NCI-H187 treated with DMSO at 0.1 percent for 48 hours (cell line): ENCODE measurements at places on chromosomes 13 and 19.

GRCh38 chr13:43694146-43694664 lies 92.6 kb downstream of the ENOX1 start:
- DNase-seq, result no peak

DNA sequence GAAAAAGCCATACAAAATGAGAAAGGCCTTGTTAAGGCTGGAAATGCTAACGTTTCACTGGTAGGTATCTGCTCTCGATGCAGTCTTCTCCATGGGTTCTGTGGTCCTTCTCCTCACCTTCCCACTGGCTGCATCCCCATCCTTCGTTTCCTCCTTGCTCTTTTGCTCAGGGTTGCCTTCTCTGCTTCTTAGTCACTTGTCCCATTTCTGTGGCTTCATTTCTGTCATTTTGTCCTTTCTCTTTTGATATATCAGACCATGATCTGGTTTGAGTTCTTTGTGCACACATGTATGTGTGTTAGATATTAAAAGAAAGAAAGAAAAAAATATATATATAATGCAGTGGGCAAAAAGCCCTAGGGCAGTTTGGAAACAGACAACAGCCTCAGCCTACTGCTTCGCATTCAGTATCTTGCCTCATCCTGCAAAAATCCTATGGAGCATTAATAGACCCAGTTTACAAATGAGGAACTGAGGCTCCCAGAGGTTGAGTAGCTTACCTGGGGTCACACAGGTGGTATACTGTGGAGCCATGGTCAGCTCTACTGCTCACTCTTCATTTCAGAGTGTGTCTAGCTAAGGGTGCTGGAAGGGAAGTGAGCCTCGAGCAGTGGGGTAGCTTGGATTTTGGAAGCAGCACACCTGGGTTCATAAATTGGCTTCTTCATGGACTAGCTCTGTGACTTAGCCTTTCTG lies 57.6 kb upstream of the MEDAG start:
- DNase-seq, result no peak

- DNase-seq, result no peak
Measured at GRCh38 chr13:49265822-49266221, 18.1 kb downstream of the CDADC1 start.

DNA sequence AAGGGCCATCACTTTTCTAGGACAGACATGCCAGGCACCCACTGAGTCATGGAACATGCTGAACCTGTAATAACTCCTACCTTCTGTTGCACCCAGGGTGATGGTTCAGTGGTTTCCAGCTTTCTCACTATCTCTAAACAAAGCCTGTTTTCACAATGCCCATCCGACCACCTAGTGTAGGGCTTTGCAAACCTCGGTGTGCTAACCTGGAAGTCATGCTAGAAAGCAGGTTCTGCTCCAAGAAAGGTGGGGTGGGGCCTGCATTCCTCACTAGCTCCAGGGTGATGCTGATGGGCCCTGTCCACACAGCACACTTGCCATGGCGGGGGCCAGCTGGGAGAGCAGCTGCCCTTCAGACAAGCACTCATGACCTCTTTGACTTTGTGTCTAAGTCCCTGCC lies 43.4 kb downstream of the COL4A2 start:
- DNase-seq, result no peak

DNA sequence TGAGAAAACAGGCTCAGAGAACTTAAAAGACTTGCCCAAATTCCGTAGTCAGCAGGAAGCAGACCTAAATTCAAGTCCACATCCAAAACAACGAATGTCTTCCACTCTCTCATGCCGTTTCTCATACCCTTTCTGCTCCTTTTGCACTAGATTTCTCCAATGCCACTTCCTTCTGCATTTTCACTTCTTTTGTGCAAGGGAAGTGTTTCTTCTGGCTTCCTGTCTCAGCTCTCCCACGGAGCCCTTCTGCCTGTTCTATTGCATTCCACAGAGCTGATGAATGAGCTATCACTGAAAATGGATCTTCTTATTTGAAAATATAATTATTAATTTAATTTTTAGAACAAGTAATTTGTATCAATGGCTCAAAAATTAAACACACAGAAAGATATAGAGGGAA lies 56.1 kb upstream of the STK24 start:
- DNase-seq, result no peak

DNA sequence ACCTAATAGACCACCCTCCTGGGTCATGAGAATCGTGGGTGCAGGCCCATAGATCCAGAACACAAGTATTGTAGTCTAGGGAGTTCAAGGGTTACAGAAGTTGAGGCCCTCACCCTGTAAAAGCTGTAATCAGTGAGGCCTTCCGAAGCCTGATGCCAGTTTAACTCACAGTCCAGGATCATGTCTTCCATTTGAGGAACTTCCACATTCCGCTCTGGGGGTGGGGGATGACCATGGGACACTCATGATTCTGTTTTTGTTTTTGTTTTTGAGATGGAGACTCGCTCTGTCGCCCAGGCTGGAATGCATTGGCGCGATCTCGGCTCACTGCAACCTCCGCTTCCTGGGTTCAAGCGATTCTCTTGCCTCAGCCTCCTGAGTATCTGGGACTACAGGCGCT lies 1.7 kb upstream of the RASIP1 start:
- no peak for DNase-seq

GRCh38 chr13:21011378-21011777 lies 50.0 kb downstream of the LATS2 start:
- no peak for DNase-seq

DNA sequence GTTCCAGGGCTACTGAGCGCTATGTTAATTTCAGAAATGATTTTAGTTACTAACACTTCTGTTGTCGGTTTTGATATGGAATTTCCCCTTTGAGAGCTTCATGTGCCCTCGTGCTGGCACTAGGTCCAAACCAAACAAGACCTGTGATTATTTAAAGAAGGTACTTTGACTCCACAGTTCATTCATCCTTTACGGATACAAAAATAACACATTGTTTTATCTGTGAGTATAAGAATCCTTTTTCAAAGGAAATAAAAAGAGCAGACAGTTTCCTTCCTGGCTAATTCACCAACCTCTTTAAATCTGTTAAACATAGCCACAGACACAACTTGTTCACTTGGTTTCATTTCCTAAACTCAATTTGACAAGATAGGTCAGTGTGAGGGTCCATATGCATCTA lies 141.2 kb downstream of the FLT1 start:
- DNase-seq, result no peak

- DNase-seq, result peak; percentile 56
Measured at GRCh38 chr13:96020155-96020575, 33.0 kb downstream of the UGGT2 start.

DNA sequence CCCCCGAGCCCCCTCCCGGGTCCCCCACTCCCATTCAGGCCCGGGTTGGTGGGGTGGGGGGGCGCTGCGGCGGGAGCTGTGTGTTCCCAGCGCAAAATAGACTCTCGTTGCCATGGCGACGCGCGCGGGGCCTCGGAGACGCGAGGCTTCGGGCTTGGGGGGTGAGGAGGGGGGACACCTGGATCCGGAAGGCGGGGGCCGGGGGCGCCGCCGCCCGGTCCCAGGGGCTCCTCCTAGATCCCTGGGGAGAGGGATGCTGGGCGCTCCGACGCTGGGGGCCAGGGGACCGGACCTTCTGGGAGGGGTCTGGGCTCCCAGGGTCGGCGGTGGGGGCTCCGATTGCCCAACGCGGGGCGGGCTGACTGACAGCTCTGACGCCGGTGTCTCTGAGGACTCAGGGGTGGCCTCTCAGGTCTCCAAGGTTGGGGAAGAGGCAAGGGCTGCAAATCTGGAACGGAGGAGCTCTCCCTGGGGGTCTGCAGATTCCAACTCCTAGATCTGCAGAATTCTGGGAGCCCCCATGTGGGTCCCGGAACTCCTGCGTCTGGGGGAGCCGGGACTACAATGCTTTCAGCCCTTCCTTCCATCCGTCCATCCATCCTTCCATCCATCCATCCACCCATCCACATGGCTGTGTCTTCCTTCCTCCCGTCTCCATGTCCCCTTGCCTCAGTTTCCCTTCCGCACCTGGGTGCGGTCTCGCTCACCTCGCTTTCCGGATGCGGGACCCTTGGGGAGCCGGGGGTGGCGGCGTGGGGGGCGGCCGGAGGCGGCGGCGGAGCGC lies 9.1 kb upstream of the SHISA7 start:
- no peak for DNase-seq

DNA sequence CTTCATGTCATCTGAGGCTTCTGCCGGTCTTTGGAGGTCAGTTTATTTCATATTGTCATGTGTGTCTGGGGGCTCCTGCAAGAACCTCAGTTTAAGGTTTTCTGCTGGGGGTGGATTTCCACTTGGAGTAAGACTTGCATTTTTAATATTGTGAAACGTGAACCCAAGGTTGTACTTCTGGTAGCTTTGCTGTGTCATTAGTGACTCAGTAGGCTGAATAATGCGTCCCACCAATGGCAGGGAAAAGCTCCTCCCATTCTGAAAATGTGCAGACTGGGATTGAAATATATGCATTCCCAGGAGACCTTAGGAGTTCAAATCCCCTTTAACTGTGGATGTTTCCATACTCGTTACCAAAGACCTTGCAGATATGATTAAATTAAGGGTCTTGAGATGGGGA lies 46.2 kb downstream of the ING1 start:
- DNase-seq, result no peak

GRCh38 chr13:77999746-78000145 lies 81.1 kb upstream of the EDNRB start:
- no peak for DNase-seq

DNA sequence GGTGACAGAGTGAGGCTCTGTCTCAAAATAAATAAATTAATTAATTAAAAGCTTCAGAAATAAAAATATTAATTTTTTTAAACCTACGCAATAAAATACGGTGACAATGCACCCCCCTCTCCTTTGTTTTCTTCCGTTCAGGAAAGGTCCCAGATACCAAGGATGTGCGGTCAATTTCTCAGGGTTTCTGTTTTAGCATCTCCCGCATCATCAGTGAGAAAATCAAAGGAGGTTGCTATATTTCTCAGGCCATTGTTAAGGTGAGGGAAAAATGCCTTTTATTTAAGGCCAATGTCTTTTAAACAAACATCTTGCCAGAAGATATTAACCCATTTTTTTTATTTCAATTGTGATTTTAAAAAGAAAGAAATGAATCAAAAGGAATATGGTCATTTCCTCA lies 111.7 kb downstream of the INSR start:
- DNase-seq, result no peak

DNA sequence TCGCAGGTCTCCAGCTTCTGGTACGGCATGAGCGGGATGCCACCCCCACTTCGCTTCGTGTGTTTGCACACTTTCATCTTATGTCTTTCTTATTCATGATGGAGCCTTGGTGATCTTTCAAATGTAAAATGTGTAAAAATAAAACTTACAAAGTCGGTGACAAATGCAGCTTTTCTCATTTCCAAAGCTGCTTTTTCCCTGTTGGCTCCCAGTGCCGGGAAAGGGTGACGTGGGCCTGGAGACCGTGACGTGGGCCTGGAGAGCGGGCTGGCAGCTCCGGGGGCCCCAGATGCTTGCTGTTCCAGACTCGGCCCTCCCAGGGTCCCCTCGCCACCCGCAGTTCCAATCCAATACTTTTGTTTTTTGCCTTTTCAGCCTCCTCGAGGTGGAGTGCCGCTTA lies 101.4 kb downstream of the KDM4B start:
- no peak for DNase-seq
